ENCODE measurements at places on chromosomes 5 and 9. TPM values are rescaled to one million over a fixed set of nuclear protein-coding genes. Genes with fewer than 3 reads are reported as not detected.

FABP6 gene
- total RNA-seq = not detected

PCDHB15 gene
- not detected for total RNA-seq

OGN gene
- total RNA-seq = not detected

FPGS gene
- 94.8 TPM for total RNA-seq

RNF183 gene
- 0.34 TPM for total RNA-seq

LCN1 gene
- total RNA-seq = not detected

ZNF474 gene
- 0.25 TPM for total RNA-seq

MORN5 gene
- not detected for total RNA-seq

COL23A1 gene
- not detected for total RNA-seq

MLANA gene
- not detected for total RNA-seq

KIF4B gene
- 0.07 TPM for total RNA-seq

BSPRY gene
- 11.4 TPM for total RNA-seq

SRD5A1 gene
- 12.0 TPM for total RNA-seq

DMRT3 gene
- total RNA-seq = not detected

JMY gene
- 6.3 TPM for total RNA-seq

NTRK2 gene
- 1.5 TPM for total RNA-seq
